B cell (primary cell): ENCODE measurements at places on chromosomes 7 and 10. TPM values are rescaled to one million over a fixed set of nuclear protein-coding genes. Genes with fewer than 3 reads are reported as not detected.
A peak's percentile ranks its signal among the peaks of the same experiment; 100 is the strongest.

- DNase-seq = no peak
Measured at GRCh38 chr10:43115881-43116595, 22.2 kb upstream of the CSGALNACT2 start.

- no peak for DNase-seq
Measured at GRCh38 chr10:89373916-89374711, 3.7 kb upstream of the IFIT1B start.

FAM20C gene
- polyA plus RNA-seq = 0.39 and 0.81 TPM in 2 replicates

GRCh38 chr10:102930720-102931119 lies 12.6 kb downstream of the CNNM2 start:
- DNase-seq = no peak

- no peak for DNase-seq
Measured at GRCh38 chr7:37923996-37924395, 3.6 kb downstream of the EPDR1 start.

NPFFR1 gene
- not detected in 2 replicates for polyA plus RNA-seq

GRCh38 chr7:12746211-12746610 lies 58.8 kb downstream of the ARL4A start:
- DNase-seq = no peak

WDFY4 gene
- 255 and 262 TPM in 2 replicates for polyA plus RNA-seq

DNA sequence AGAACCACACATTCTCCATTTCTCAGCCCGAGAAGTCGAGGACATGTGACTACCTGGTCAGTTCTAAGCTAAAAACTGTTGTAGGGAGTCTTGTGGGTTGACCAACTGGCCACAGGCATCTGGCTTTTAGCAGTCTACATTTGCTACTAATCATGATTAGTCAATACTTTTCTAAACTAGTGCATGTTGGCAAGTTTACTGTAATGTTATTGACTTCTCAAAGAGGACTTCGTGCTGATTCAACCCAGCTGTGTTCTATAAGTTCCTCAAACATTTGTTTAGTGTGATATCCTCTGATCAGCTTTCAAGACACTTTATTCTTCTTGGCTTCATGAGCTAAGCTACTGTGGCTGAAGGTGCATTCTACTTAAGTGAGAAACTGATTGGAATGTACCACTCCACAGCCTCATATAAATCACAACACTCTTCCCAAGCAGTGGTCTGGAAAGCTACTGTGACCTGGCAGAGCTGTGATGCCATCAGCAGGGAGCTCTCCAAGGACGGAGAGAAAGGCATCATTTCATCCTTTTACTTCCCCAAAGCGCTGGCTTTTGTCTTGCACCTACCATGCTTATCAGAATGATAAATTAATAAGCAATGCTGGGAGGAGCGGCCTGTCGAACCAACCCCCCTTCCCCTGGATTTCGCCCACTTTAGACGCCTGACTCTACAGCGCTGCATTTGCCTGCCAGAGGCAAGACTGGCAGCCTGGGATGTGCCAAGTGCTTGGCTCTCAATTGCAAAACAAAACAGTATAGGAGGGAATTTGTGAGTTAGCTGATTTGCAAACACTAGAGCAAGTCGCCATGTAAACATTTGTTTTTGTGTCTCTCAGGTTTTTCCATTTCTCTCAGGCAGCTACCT lies 206.7 kb upstream of the PLXNA4 start:
- DNase-seq = no peak

DNA sequence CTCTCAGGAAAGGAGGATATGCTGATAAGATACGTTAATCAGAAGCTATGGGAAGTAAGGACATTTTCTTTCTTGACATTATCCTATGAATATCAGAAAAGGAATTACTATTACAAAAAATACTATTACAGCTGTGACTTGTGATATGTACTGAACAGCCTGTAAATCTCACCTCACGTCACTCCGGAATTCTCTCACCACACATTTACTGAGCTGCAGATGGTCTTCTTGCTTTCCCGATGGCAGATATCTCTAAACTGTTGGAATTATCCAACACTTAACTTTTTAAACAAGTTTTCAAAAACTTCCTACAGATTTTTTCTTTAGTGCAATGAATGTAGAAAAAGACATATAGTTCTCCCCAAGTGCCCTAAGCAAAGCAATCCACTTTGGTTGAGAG lies 313.4 kb downstream of the GPR37 start:
- DNase-seq = no peak

DNA sequence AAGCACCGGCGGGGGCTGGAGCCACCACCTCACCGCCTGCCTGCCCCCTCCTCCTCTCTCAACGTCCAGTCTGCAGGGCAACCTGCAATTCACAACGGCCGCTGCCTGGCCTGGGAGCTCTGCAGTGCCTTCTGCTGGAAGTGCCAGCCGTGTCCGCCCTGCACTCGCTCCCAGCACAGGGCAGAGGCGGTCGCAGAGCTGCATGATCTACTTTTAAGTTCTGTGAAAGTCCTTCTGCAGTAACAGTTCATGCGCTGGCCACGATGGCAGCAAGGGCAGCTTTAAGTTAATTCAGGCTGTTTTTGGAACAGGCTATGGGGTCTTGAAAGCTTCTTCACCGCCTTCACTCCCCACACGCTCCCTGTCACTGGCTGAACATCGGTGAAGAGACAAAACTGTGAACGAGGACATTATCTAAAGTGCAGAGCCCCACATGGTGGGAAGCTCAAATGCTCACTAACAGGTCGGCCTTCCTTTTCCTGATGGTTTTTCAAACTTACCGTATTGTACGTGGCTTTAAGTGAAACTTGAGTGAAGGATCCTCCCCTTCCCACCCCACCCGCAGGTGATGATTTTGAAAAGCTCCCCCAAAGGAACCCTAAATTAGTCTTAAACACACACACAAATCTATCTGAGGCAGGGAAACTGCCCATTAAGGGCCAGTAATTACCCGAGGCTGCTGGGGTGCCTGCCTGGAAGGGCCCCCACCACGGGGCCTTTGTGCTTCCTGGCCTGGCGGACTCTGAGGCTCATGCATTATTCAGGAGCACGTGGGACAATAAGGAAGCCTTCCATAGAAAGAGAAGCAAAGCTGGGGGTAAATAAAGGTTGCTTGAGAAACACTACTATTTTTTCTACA lies 504.3 kb downstream of the DNAJB6 start:
- DNase-seq = no peak

GRCh38 chr10:71150796-71151195 lies 61.6 kb upstream of the UNC5B start:
- no peak for DNase-seq

GRCh38 chr10:132395704-132396493 lies 1.1 kb upstream of the PWWP2B start:
- no peak for DNase-seq

FAM25G gene
- polyA plus RNA-seq = not detected in 2 replicates

DNA sequence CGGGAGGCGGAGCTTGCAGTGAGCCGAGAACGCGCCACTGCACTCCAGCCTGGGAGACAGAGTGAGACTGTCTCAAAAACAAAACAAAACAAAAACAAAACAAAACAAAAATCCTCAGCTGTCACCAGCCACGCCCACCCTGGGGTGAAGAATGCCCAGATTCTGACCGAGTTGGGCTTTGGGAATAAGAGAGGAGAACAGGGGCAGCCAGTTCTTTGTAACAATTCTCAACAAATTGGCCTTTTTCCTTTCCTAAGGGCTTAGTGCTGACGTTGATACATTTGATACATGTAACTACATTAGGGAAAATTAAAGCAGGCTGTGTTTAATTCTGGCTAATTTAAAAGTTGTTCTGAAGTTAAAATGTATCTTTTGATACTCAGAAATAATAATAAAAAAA lies 121.0 kb downstream of the EPC1 start:
- DNase-seq = no peak

LRRC18 gene
- not detected in 2 replicates for polyA plus RNA-seq

RBP4 gene
- polyA plus RNA-seq = not detected in 2 replicates

- no peak for DNase-seq
Measured at GRCh38 chr7:38163671-38164070, 14.4 kb upstream of the STARD3NL start.

DNA sequence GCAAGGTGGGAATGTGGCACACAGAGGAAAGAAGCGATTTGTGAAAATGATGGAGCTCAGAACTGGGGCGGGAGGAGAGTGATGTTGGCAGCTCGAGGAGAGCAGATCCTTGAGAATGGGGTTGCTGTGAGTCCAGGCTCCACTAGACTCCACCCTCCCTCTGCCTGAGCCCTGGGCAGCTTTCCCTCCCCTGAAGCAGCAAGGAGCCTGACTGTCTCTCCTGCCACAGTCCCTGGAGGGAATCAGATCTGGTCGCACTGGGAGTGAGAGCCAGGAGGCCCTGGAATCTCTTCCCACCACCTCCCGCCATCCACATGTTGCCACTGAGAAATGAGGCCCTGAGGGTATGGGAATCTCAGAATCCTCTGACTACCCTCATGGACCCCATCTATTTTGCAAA lies 362.7 kb downstream of the PLXNA4 start:
- DNase-seq = no peak

WNT16 gene
- 1.9 and 4.2 TPM in 2 replicates for polyA plus RNA-seq

ALDH18A1 gene
- polyA plus RNA-seq = 12.4 and 15.9 TPM in 2 replicates

WASL gene
- 1.8 and 2.0 TPM in 2 replicates for polyA plus RNA-seq

GRCh38 chr7:130383187-130383980 lies 3.1 kb downstream of the CPA1 start:
- DNase-seq = no peak

DNA sequence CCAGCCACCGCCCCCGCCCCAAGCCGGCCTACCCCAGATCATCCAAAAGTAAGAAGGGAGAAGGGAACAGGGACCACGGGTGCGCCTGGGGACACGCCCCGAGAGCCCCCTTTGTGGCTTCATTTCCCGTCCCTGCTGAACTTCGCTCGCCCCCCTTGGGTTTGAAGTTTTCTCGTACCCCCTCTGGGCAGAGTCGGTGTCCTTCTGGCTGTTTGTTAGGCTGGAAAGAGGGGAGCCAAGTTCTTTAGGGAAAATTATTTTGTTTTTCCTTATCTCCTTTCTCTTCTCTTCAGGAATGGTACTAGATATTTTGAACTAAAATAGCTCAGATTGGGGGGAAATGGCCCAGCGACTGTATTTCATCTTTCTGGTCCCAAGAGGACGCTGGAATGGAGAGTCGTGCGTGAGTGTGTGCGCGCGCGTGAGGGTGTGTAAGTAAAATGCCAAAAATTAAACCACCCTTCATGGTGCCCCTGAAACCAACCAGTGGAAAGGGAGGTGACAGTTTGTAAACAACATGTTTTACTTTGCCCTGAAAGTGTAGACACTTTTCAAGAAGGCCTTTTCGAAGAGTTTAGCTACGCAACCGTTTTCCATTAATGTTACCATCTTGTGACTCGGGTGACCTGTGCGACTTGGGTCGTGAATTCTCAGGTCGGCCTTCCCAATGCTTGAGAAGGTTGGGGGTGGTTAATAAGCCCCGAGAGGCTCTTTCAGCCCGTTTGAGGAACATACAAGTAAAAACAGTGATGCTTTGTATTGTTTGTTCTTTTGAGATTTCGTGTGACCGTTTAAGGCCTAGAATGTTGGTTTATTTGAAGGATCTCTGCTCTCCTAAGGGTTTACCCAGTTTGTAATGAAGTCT lies 694 bp downstream of the RBM20 start:
- DNase-seq = peak; percentile 11

- DNase-seq = no peak
Measured at GRCh38 chr10:102268375-102268888, 23.1 kb downstream of the GBF1 start.

DNA sequence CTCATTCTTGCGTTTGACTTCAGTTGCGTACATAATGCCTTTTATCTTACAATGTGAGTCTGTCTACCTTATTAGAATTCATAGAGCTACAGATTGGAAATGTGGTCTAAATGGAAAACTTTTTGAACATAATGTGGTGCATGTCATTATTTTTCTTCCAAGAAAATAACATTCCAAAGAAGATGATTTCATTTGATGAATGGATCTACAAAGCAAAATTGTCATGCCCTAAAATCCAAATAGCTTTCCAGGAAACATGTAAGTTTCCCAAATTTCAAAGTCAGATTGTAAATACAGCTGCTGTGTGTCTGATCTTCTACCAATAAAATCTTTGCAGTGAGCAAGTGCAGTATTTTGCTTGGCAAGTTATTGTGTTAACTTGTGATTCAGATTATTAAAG lies 101.8 kb upstream of the FZD8 start:
- DNase-seq = no peak

DNA sequence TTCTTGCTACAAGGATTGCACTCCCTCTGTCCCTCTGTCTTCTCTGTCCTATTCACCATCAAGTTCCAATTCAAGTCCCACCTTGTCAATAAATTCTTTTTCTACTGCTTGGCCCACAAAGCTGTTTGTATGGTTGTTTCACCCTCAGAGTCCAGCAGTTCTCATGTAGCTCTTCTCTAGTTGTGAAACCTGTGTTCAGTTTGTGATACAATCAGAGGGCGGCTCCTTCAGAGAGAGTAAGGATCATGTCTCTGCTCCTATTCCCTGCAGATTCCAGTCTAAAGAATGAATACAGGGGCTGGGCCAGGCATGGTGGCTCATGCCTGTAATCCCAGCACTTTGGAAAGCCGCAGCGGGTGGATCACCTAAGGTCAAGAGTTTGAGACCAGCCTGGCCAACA lies 126.6 kb upstream of the BET1 start:
- DNase-seq = no peak

DNA sequence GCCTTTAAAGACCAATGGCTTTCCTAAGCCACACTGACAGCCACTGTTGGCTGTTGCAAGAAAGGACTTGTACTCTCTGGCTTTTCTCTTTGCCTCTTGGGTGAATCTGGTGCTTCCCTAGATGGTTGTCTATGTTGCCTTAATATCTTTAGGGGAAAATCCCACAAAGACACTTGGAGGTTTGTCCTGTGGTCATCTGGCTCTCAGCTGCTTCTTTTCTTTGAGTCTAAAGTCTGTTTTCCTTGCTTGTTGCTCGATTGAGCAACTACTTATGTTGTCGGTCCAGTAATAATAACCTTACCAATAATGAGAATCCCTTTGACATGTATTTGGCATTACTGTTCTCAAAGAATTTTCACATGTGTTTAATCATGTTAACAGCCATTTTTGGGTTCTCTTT lies 537.6 kb downstream of the LRMDA start:
- DNase-seq = no peak

DNA sequence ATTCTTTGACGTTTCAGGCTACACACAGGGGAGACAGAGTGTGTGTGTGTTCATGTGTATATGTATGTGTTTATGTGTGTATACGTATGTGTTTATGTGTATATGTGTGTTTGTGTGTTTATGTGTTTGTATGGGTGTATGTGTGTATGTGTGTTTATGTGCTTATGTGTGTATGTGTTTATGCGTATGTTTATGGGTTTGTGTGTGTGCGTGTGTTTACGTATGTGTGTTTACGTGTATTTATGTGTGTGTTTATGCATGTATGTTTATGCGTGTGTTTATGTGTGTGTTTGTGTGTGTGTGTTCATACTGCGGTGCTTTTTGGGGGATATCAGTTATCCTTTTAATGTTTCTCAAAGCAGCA lies 39.2 kb upstream of the CNPY1 start:
- DNase-seq = no peak

DNA sequence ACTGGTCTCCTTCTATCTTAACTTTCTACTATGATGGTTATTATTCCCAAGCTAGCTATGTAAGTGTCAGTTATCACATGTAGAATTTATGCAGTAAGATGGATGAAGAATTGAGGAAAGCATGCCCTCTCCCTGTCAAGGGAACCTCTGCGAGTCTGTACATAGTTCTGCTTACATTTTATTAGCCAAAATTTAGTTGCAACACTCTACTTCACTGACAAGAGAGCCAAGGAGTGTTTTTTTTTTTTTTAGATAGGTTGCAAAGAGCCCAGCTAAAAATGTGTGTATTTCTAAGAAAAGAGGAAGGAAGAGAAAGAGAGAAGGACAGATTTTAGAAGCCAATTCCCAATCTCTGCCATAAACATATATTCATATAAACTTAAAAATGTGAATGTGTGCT lies 357.7 kb upstream of the LRRN3 start:
- DNase-seq = no peak

- DNase-seq = no peak
Measured at GRCh38 chr7:80763289-80763688, 124.8 kb downstream of the CD36 start.

- no peak for DNase-seq
Measured at GRCh38 chr7:67950321-67951083, 953.9 kb downstream of the TYW1 start.

ASB10 gene
- not detected in 2 replicates for polyA plus RNA-seq

HGF gene
- polyA plus RNA-seq = 0.10 and 0.25 TPM in 2 replicates
